ENCODE measurements at places on chromosomes 12 and 14.

DNA sequence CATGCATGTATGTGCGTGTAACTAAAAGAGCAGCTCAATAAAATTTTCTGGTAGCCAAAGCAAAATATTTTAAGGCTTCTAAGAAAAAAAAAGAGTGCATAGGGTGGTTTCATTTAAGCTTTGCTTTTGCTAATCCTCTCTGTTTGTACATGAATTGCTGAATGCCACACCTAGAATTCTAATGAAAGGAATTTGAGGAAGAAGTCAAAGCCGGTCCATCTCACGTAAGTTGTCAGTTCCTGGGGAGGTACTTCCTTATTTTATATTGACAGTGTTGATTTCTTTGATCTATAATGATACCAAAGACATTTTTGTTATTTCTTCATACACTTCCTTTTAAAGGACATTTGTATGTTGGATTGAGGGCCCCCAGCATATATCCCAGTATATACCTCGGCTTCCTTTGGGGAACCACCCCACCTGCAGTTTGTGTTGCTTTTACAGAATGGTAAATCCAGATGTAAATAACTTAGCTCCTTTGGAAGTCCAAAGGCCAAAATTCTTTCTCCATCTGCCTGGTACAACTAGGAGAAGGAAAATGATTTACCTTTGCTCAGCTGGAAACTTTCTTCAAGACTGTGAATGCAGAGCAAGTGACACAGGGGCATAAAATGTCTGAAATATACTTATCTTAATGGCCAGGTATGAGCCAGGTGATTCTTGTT lies 420.9 kb upstream of the ATP2B1 start:
- DNase-seq: no peak

- DNase-seq: peak; percentile 70
These were observed 461.3 kb downstream of the BCAT1 start for GRCh38 chr12:24487606-24488005.

DNA sequence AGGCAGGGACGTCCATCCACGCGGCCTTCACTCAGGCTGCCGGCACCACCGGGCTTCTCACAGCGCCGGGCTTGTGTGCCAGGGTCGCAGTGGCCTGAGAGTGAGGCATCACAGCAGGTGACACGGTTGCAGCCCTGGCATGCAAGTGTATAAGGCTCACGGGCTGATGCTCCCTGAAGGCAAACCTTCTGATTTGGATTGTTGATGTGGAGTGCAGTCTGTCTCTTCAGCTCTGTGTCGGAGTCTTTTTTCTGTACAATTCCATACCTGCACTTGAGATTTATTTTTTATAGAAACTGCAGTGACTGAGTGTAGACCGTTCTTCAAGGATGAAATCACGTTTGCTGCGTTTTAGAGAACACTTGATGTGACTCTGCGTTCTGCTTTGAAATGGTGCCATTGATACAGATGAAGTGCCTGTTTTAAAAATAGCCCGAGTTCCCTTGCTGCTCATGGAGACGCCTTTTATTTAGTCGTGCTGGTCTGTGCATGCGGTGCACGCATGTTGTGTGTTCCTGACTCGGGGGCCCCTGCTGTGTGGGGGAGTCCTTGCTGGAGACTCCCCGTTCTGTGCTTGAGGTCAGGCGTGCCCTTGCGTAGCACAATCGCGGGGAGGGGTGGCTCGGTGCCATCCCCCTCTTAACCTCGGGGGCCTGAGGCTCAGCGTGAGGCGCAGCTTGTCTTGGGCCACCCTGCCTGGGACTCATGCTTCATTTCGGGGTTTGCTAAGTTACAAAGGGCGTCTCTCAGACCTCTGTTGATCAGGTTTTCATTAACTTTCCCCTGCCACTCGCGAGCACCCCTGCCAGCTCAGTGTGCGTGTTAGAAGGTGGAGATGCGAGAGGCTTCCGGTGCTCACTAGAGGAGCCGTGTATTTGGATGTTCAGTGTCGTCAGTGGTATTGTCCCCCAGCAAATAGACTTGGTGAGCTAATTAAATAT lies 21.6 kb upstream of the AMN start:
- no peak for DNase-seq

- DNase-seq: no peak
These were observed 43.7 kb downstream of the GPR137C start for GRCh38 chr14:52596320-52596719.

DNA sequence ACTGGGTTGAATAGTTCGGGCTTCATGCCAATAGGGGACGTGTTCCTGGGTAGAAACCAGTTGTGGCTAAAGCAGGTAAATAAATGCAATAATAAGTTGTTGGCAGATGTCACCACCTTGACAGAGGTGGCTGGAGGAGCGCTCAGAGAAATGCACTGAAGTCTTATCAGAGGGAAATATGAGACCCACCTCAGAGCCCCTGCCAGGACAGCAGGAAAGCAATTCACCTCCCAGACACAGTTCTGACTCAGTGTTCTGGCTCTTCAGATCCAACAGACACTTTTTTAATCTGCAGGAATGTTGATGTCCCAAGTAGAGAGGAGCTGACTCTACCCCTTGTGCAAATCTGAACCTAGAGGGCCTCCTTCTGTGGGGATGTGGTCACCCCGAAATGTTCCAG lies 687.1 kb upstream of the FBXO33 start:
- DNase-seq: peak; percentile 3

DNA sequence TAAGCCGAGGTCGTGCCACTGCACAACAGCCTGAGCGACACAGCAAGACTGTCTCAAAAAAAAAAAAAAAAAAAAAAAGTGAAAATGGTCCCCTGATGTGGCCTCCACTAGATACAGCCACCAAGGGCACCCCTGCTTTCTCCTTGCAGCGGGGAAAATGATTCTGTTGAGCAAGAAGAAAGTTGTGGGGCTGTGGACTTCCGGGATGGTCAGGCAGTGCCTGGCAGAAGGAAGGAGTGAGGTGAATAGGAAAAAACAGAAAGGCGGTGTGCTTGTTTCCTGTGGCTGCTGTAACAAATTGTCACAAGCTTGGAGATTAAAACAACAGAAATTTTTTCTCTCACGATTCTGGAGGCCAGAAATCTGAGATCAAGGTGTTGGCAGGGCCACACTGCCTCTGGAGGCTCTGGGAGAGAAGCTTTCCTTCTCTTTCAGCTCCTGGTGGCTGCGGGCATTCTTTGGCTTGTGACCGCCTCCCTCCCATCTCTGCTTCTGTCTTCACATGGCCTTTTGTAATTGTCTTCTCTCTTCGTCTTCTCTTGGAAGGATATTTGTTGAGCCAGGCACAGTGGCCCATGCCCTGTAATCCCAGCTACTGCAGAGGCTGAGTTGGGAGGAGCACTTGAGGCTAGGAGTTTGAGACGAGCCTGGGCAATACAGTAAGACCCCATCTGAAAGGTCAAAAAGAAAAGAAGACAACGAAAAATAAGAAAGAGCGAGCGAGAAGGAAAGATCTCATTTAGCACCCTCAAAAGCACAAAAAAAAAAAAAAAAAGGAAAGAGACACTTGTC lies 116.6 kb upstream of the MED13L start:
- no peak for DNase-seq

DNA sequence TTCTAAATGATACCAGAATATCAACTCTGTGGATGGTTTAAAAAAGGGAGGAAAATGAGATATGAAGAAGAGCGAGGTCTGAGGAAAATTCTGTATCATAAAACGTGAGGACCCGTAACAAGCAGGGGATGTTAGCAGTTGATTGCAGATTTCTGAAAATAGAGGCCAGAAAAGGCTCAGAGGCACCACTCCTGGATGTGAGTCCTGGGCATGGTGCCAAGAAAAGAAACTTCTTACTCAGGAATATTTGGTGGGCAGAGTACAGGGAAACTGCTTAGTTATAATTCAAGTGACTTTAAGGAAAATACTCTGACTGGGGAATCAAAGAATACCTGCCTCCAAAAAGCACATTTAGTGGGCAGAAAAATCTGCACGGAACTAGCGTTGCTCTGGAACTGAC lies 85.5 kb downstream of the PRICKLE1 start:
- no peak for DNase-seq

DNA sequence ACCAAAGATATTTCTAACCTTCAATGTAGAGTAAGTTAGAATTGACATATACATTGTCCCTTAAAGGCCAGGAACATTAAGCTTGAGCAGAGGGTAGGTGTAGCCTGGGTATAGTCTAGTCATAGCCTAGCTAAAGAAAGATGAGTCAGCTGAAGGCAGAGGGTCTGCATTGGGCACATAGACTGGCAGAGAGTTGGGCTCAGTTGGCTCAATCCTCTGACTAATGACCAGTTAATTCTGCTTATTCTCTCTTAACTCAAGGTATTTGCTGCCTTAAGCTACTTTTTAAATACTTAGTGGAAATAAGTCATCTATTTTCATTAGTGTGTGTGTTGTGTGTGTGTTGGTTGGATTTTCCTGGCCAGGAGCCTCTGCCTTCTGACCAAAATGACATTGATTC lies 467.1 kb downstream of the RAD51B start:
- peak; percentile 82 for DNase-seq

DNA sequence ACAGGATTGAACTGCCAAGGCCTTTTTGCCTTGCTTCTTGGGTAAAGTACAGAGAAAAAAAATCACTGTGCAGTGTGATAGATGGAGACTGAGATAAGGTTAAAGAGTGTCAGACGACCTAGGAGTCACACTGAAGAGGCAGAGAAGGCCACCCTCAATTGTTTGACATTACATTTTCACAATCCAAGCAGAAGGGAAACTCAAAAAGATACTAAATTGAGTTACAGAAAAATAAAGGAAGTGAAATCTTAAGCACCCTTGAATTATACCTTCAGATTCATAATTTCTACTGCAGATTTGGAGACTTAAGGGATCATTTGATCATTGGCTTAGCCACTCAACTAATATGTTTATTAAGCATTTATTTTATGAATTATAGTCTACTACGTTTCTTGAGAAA lies 97.1 kb downstream of the MYF5 start:
- no peak for DNase-seq

- no peak for DNase-seq
These were observed 99.4 kb upstream of the PARP11 start for GRCh38 chr12:3972576-3972975.

- DNase-seq: no peak
These were observed 480.8 kb downstream of the RMST start for GRCh38 chr12:97943359-97943758.

GRCh38 chr12:70648831-70649230 lies 11.6 kb upstream of the PTPRB start:
- DNase-seq: peak; percentile 49

GRCh38 chr14:94386085-94387031 lies 2.0 kb downstream of the SERPINA1 start:
- no peak for DNase-seq

DNA sequence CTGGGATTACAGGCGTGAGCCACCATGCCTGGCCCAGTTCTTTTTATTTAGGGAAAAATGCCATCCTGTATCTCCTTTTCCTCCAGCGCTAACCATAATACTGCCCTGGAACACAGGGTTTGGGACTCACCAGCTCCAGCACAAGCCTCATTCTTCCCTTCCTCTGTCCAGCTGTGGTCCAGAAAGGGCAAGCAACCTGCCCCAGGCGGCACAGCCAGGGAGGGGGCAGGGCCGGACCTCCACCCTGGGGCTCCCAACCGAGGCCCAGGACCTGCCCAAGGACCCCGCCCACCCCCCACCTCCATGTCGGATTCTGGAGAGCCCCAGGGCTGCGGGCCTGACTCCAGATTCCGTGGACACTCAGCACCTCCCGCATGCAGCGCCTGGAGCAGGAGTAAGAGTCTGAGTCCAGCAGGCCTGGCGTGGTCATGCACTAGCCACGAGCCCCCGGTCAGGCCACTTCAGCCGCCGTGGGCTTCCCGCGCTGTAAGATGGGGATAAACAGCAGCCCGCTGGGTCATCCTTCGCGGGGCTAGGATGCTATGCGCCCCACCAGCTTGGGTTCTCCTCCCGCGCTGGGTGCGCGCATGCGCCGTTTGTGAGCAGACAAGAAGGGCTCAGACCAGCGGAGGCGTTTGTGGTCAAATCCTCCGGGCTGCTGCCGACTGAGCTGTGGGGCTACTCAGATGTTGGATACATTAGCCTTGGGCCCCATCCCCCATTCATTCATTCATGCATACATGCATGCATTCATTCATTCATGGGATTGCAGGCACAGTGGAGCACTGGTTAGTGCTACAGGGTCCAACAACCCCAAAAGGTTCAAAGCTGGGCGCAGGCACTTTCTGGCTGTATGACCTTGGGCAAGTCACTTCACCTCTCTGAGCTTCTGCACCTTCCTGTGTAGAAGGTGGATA lies 16.3 kb downstream of the TMEM119 start:
- no peak for DNase-seq

- DNase-seq: no peak
These were observed 30.1 kb upstream of the GPR132 start for GRCh38 chr14:105095236-105095805.

GRCh38 chr14:54867011-54867410 lies 35.6 kb downstream of the GCH1 start:
- no peak for DNase-seq

- DNase-seq: no peak
These were observed 67.9 kb downstream of the DAAM1 start for GRCh38 chr14:59256331-59256730.

GRCh38 chr12:26823390-26823789 lies 9.6 kb downstream of the ITPR2 start:
- DNase-seq: no peak

DNA sequence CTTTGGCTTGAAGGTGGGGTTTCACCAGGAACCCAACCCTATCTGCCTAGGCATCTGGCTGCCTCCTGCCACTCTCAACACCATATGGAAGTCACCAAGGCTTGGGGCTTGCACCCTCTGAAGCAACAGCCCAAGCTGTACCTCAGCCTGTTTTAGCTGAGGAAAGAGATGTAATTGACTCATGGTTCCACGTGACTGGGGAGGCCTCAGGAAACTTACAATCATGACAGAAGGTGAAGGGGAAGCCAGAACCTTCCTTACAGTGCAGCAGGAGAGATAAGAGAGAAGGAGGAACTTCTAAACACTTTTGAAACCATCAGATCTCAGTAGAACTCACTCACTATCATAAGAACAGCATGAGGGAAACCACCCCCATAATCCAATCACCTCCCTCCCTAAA lies 26.9 kb downstream of the GLIPR1L1 start:
- DNase-seq: no peak

GRCh38 chr12:93336291-93336741 lies 41.4 kb upstream of the NUDT4 start:
- DNase-seq: no peak

DNA sequence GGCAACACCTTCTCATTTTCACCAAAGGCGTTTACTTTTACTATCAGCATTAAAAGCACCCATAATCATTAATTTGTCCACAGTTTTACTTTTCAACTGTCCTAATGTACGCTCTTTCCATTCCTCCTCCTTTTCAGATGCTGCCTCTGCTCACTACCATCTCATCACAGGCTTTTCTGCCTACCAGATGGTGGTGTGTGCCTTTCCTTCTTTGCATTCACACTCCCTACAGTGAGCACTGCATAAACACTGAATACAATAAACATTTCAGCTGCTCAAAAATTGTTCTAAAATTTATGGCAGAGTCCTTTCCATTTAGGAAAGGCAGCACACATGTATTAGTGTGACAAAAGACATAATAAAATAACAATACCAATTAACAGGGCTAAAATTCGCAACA lies 435.7 kb downstream of the GXYLT1 start:
- no peak for DNase-seq

DNA sequence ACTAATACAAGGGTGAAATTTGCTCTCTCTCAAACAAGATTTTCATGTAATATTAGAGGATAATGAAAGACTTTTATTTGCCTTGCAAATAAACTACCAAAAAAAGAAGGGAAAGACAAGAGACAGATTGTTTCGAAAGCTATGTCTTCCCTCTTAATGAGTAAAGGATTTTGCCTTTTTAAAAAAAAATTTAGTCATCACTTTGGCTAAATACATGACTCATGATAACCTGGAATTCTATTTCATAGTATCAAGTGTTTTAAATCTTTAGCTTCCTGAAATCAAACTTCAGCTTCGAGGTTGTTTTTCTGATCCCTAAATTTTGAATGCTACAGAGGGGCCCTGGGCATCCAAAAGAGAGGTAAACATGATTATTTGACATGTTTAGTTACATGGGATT lies 144.4 kb downstream of the CCDC59 start:
- no peak for DNase-seq

Measured in RCC 7860 (cell line).